ENCODE measurements at places on chromosomes 2 and 18.

DNA sequence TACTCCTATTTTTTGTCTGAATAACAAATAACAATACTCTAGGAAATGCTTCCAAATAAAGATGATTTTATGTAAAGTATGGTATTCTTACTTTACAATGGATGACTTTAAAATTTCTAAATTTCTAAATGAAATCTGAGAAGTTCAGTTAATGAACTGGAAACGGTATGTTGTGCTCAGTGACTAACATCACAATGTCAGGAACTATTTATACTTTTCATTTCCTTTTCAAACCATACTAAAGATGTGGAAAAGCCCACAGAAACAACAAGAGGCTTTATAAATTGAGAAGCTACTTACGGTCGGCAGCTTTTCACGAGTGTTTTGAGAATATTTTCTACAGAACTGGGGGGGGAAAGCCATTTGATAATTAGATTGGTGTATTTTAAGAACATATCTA lies 31.1 kb downstream of the PSME4 start:
- DNase-seq: no peak

- peak; percentile 57 for DNase-seq
These were observed 23.0 kb upstream of the CEP68 start for GRCh38 chr2:65033178-65033577.

GRCh38 chr2:108825254-108825653 lies 38.7 kb downstream of the CCDC138 start:
- DNase-seq: peak; percentile 88

DNA sequence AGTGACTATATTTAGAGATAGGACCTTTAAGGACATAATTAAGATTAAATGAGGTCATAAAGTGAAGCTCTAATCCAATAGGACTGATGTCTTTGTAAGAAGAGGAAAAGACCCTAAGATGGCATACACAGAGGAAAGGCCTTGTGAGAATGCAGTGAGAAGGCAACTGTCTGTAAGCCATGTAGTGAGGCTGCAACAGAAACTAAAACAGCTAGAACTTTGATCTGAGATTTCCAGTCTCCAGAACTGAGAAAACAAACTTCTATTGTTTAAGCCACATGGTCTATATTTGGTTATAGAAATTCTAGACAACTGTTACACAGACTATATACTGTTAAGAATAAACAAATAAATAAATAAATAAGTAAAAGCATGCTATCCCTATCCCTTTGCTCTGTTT lies 276.8 kb downstream of the CNTNAP5 start:
- no peak for DNase-seq

DNA sequence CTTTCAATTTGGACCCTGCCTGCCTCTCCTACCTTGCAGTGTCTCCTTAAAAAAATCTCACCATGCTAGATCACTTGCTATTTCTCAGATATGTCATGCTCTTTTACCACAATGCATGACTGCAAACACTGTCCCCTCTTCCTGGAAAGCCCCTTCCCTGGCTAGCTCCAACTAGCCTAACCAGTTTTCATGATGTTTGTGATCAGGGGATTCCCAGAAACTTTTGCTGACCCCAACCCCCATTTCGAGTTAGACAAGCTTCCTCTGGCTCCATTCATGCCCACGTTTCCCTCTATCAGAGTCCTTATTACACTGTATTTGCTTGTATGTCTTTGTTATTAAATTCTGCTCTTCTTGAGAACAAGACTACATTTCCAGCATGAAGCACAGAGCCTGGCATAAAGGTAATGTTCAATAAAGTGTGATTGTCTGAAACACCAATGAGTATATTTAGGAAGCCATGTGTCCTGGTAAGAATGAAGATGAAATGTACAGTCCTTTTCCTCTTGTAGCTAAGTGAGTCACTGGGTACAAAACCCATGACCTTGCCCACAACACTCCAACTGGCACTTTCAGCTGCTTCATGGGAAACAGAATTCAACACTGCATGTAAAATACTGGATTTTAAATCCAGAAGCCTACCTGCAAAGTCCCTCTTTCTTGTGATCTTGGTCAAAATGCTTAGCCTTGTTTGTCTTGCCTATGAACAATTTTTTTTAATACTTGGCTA lies 62.0 kb upstream of the ATL2 start:
- DNase-seq: no peak

DNA sequence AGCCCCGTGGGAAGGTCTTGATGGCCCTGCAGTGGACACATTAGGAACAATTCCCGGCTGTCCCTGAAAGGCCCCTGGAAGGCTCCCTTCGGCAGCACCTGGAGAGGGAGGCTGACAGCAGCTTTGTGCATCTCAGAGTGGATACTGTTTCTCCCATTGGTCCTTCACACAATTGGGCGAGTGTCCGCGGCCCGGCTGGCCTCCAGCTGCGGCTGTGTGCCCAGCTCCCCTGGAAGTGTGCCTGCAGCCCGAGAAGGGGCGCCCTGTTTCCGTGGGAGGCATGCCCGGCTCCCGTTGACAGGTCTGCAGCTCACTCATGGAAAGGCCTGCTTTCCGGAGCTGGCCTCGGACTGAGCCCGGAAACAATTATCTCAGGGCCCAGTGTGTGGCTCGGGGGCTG lies 103.7 kb downstream of the LPIN1 start:
- no peak for DNase-seq

DNA sequence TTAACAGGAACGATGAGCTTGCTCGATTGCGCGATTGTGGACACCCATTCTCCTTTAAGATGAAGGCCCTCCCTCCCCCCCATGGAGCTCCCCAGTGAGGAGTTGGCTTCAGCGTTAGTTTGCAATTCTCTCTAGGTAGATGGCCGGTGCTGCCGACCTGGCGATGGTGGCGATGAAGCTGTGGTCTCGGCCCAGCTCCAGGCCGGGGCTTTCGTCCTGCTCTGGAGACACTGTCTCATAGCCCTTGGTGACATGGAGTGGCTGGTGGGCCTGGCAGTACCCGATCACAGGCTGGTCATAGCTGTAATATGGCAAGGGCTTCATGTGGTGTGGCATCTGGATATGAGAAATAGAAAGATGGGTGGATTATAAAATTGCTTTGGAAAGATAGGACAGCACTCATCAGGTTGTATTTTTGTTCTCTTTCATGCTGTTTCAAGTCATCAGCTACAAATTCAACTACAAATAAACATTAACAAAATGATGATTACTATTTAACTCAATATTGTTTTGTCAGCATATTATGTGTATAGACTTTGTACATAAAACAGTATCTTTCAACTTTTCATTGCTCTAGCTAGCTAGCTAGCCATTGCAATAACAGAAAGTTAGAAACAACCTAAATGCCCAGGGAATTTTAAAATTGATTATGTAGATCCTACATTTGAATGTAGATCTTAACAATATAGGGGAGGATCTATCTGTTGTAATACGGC lies 773.4 kb downstream of the LRRTM4 start:
- no peak for DNase-seq

DNA sequence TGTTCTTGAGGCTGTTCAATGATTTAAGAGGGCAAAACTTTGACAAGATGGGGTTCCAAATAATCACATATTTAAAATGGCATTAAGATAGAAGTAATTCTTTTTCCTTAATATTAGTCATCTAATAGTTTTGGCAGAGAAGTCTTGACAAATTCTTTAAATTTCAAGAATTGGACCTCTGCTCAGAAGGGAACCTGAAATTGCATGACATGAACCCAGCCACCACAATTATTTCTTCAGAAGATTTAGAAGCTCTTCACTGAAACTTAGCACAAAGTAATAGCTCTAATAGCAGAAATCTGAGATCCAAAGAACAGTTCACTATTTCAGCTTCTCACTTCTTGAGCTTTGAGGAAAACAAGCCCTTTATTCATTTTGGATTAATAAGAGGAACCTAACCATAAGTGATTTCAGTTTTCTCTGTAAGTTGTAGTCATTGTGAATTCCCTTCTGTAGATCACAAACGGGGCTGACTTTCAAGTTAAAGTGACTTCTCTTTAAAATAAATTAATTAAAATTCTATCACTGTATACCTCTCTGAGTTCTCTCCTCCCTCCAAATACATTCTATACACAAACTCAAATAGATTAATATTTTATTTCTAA lies 100.6 kb upstream of the ITGA4 start:
- no peak for DNase-seq

DNA sequence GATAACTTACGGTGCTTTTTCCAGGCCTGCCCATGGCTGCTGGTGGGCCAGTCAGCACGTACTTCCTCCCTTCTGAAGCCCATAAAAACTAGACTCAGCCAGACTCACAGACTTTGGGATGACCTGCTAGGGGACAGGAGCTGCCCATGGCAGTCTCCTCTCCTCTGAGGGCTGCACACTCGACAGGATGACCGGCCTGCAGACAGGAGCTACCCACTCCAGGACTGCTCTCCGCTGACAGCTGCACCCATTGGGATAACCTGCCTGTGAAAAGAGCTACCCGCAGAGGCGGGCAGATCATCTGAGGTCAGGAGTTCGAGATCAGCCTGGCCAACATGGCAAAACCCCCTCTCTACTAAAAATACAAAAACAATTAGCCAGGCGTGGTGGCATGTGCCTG lies 75.4 kb downstream of the EPB41L3 start:
- DNase-seq: no peak

- DNase-seq: peak; percentile 47
These were observed 34.4 kb downstream of the CD28 start for GRCh38 chr2:203740871-203741281.

- no peak for DNase-seq
These were observed 18.9 kb downstream of the SP5 start for GRCh38 chr2:170733798-170734600.

- no peak for DNase-seq
These were observed 33.1 kb downstream of the ARL4C start for GRCh38 chr2:234463626-234464290.

DNA sequence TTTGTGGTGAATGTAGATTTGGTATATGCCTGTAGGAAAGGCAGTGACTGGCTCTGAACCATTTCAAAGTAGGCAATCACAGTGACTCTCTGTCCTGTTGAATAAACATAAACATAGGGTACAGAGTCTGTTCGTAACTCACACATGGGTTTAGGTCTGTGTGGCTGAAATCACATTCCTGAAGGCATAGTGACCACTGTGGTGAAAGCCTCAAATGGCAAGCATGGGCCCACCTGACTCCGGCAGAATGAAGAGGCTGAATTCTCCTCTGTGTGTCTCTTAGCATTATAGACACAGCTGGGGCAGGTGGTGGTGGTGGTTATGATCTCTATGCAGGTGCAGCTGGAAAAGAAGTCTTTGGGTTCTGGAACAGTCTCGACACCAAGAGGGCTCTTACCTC lies 61.2 kb downstream of the ITGA6 start:
- no peak for DNase-seq

- DNase-seq: peak; percentile 30
These were observed 1438.7 kb upstream of the ZEB2 start for GRCh38 chr2:145958611-145959010.

DNA sequence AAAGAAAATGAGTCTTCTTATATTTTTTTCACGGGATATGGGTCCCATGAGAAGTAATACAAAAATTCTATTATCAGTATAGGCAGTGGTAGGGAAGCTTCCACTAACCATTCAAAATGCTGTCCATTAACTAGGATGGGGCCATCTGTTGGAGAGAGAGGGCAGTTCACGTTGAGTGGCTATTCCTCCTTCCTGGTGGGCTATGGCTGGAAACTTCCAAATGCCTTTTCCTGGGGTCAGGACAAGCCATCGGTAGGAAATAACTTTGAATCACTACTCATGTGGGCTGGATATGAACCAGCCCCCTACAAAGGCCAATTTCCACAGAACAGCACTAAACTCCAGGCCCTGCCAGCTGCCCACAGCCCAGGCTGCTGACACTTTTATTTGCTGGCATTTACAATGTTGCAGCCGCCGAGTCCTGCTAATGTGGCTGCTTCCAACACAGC lies 156.1 kb upstream of the HNRNPA3 start:
- peak; percentile 35 for DNase-seq

DNA sequence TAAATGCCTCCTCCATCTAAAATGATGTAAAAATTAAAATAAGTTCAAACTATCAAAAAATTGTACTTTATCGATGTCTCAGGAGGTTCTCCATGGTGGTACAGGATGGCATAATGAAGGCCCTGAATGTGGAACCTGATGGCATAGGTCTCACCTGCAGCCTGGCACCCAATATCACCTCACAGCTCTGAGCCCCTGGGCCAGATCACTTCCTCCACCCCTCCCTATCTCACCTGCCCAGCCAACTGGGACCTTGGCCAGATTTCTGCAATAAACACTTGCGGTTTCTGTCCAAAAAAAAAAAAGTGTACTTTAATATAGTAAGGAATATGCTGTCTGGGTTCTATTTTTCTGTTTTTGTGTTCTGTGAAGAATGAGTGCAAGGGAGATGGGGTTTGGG lies 6.7 kb upstream of the RBM45 start:
- no peak for DNase-seq

- no peak for DNase-seq
These were observed 80.6 kb downstream of the CLIP4 start for GRCh38 chr2:29195796-29196195.

DNA sequence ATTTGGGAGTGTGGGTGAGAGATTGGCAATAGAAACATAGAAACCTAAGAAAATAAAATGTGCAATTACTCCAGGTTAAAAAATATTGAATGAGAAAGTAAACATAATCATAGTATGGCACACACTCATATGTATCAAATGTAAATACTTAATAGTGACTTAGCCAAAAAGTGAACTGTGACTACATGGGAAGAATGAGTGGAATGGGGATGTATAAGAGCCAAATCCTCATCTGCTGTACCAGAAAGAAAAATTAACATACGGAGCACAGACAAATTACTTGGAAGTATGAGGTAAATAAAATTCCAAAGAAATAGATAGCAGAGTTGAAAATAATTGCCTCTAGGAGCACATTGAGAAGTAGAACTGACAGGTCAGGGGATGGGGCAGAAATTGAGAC lies 4.0 kb downstream of the FLACC1 start:
- no peak for DNase-seq

- no peak for DNase-seq
These were observed 95.6 kb downstream of the HDAC4 start for GRCh38 chr2:239305222-239305575.

GRCh38 chr18:801137-801536 lies 10.9 kb downstream of the YES1 start:
- peak; percentile 74 for DNase-seq

DNA sequence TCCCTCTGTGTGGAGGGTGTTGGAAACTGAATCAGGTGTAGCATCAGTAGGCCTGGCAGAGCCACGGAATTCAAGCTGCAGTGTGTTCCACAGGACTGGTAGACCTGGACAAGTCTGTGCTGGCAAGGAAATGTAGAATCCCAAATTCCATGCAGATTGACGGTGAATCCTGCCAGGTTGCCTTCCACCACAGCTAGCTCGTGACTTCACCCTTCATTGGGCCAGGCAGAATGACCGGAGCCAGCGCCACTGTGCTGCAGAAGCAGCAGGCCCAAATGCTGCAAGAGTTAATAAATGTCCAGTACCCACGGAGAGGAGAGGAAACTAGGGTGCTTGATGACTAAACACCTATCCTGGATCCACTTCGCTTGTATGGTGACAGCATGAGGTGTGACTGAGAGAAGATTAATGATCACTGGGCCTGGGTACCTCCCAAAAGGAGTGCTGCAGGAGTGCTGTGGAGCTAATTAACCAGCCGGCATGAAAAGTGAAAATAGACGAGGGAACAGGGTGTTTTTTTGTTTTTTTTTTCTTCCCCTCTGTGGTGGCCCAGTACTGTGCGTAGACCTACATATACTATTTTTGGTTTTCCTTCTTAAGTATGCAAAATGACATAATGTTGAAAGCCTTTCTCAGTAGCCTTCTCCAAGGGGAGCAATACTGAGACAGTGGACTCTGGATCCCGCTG lies 122.2 kb downstream of the TANC1 start:
- no peak for DNase-seq

GRCh38 chr2:174750923-174751441 lies 13.3 kb downstream of the CHRNA1 start:
- peak; percentile 19 for DNase-seq

- DNase-seq: no peak
These were observed 35.2 kb upstream of the NETO1 start for GRCh38 chr18:72903033-72903432.

GRCh38 chr2:6008726-6009125 lies 316.5 kb downstream of the SOX11 start:
- no peak for DNase-seq

All from OCI-M1 (cell line).